Osteocyte (in vitro differentiated cells): ENCODE measurements at places on chromosomes 4 and X.

DNA sequence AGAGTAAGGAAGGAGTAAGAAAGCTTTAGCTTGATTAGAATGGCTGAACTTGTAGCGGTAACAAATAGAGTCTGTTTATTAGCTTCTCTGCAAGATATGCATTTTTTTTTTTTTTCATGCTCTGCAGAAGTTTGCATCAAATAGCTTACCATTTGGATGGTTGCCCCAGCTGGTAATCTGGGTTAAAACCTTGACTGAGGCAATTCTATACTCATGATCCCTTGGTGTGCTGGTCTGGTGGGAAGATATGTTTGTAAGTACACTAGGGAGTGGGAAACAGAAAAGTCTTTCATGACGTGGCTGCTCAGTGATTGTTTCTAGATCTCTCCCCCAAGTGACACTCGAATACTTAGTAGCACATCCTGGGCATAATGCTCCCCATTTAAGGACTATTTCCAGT, 32.1 kb downstream of the SEPTIN11 start:
- no peak for DNase-seq

- no peak for DNase-seq
Observed at GRCh38 chr4:187480146-187481145, 515.1 kb upstream of the ZFP42 start.

GRCh38 chrX:2387614-2388239, 113.0 kb downstream of the DHRSX start:
- DNase-seq: no peak

DNA sequence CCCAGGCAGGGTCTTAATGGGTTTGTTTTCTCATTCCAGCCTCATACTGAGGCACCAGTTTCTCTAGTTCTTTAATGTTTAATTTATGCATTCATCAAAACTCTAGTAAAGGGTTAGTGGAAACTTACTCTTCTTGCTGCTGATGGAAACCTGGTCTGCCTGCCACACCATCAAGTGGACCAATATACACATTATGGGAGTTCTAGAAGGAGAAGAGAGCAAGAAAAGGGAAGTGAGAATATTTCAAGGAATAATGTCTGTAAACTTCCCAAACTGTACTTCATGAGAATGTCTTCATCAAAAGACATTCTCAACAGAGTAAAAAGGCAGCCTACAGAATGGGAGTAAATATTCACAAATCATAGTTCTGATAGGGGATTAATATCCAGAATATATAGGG, 20.9 kb upstream of the DHX15 start:
- DNase-seq: no peak

DNA sequence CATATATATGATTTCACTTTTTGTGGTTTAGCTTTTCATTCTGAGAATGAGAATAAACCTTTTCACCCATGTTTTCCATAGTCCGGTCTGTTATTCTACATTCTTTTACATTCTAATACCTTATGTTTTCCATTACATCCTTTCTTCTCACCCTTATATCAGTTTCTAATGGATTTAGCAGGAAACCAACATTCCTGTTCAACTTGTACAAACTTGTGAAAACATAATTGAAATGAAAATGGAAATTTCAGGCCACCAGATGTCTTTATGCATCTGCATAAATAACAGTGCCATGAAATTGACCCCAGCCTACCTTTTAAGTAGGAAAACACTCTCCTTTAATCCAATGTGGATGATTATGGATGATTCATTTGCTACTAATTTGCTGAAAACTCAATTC, 494.8 kb upstream of the ZFP42 start:
- no peak for DNase-seq

DNA sequence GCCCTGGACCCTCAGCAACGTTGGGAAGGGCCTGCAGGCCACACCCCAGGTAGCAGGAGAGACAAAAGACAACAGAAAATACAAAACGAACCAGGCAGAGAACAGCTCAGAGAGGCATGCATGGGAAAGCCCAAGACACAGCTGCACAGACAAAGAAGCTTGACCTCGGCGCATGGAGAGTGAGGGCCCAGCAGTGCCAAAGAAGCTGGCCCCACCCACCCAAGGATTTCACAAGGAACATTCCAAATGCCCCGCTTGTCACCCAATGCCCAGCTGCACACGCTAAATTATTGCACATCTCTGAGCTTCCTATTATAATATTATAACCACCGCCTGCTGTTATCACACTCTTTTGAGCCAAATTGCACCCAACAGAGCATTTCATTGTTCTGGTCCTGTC, 147.7 kb upstream of the TBL1X start:
- no peak for DNase-seq

GRCh38 chr4:65508168-65508567, 162.1 kb downstream of the EPHA5 start:
- no peak for DNase-seq

DNA sequence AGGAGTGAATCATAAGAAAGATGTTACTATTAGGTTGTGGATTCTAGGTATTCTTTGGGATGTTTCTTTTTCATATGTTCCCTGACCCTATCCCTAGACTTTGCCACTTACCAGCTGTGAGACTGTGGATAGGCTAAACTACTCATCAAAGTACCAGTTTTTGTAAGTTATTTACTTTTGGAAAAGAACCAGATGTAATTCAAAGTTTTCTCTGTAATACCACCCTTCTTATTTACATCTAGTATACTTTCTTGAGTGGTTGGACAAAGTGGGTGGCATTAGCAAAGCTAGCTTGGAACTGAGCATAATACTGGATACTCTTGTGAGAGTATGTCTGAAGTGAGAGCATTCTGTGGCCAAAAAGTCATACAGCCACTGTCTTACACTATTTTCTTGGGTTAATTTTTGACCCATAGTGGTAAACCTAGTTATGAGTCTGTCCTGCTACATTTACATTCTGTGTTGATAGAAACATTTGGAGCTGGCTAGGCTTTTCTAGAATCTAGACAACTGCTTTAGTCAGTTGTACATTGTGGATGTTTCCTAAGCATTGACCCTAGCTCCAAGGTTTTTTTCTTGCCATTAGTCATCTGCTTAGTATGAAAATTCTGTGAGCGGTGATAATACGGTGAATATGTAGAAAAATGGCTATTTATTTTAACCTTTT, 41.7 kb downstream of the KDM6A start:
- DNase-seq: no peak

- peak; percentile 90 for DNase-seq
Observed at GRCh38 chrX:54495814-54496516, at the start of gene FGD1. FGD1 (minus strand) TSS chrX:54496234; CDS start chrX:54495432, 802 bp downstream.

- no peak for DNase-seq
Observed at GRCh38 chr4:83272900-83273299, 11.7 kb downstream of the COQ2 start.

GRCh38 chrX:102339312-102340298, 92.6 kb downstream of the NXF2 start:
- peak; percentile 76 for DNase-seq

DNA sequence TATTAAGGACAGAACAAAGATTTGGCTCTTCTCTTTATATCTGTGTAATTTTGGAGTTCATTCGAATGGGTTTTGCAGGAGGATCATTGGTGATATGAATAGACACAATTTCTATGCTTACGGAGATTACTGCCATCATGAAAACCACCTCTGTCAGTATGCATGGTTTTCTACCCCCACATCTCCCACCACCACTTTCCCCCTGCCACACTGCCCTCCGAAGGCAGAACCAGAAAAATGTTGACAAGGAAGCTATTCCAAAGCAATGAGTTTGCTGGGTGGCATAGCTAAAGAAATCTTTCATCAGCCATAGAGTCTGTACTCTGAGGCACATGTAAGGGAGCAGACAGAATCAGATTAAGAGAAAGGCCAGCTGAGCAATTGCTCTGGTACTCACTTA, 567.3 kb upstream of the ACTRT1 start:
- no peak for DNase-seq

DNA sequence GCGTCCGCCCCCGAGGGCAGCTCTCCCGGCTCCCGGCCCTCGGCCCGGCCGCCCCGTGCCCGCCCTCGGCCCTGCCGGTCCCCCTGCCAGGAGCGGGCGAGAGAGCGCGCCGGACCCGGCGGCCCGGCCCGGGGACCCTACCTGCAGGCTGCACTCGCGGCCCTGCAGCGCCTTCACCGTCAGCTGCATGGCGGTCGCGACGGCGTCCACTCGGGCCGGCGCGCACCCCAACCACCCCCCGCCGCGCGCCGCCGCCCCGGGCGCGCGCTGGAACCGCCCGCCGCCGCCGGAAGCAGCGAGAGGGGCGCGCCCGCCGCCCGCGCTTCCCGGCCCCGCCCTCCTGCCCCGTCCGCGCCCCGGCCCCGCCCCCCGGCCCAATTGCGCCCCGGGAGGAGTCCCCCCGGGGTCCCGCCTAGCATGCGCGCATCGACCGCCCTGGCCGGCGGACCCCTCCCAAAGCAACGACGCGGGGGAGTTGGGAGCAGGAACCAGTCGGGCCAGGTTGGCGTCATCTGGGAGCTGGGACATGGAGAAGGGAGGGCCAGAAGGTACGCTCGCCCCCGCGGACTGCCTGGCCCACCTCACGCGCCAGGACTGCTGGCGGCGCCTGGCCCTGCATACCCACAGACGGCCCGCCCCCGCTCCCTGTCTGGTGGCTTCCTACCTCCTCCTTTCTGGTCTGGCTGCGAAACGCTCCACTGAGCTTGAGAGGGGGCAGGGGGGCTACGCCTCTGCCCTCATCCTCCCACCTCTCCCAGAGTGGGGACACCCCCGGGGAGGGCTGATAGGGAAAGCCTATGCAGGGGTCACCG, at the start of gene UBL4A:
UBL4A (minus strand) TSS at position 220 of the 812 bp plus-strand sequence; CDS start at position 189, 31 bp downstream.
- peak; percentile 86 for DNase-seq

- peak; percentile 88 for DNase-seq
Observed at GRCh38 chr4:144355811-144356757, 215.6 kb upstream of the GYPA start.

GRCh38 chr4:75512386-75513211, 1.6 kb downstream of the RCHY1 start:
- no peak for DNase-seq

- no peak for DNase-seq
Observed at GRCh38 chr4:108590776-108591175, 29.6 kb upstream of the RPL34 start.

GRCh38 chr4:36273276-36273675, 8.1 kb upstream of the DTHD1 start:
- DNase-seq: no peak

DNA sequence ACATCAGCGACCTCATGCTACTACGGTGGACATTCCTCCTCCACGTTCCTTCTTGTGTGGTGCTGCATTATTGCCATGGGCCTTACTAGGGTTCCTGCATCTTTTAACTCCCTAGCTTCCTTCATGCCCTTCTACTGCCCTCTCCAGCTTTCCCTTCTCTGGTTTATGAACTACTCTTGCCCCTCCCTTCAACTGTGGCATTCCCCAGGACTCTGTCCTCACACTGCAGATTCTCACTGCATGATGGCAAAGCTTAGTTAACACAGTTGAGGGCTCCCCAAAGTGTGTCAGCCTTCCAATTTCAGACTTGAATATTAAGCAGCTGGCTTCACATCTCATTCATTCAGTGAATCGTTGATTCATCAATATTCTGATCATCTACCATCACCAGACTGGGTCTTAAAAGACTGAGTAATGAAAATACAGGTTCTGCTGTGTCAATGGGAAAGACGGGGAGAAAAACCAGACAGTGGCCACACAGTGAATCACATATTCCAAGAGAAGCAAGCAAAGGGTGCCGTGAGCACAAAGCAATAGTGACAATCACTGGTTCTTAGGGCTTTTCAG, 53.0 kb downstream of the ZFX start:
- DNase-seq: no peak

- DNase-seq: no peak
Observed at GRCh38 chr4:115165503-115165902, 52.1 kb upstream of the NDST4 start.

- DNase-seq: no peak
Observed at GRCh38 chr4:185924458-185925044, 112.6 kb upstream of the SORBS2 start.

- no peak for DNase-seq
Observed at GRCh38 chrX:132999209-132999608, 40.8 kb upstream of the HS6ST2 start.

- DNase-seq: no peak
Observed at GRCh38 chr4:177483271-177483670, 41.0 kb upstream of the AGA start.

DNA sequence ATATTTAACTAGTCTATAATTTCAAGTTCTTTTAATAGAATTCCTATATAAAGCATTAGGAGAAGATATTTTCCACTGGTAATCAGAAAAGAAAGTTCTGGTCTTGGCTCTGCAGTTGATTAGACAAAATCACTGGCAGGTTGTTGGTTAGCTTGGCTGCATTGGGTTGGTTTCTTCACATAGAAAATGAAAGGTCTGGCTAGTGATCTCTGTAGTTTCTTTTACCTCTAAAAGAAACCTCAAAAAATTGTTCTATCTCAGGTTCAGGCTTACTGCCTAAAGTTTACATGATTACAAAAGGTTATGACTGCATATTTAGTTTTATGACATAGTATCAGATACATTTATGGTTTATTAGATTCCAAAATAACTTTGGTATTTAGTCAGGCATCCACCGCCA, 95.8 kb upstream of the NAP1L5 start:
- no peak for DNase-seq

DNA sequence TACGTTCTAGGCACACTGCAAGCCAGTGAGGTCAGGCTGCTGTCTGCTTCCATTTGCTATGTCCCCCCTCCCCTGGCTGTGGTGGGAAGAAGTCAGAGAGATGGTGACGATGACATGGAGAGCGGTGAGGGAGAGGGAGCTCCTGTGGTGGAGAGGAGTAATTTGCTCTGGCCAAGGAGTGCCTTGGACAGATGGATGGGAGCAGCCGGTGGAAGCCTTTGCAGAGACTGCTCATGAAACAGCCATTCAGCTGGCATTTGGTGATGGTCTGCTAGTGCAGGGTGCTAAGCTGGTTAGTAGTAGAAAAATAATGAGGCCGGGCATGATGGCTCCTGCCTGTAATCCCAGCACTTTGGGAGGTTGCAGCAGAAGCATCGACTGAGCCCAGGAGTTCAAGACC, 124.1 kb downstream of the FHDC1 start:
- no peak for DNase-seq

DNA sequence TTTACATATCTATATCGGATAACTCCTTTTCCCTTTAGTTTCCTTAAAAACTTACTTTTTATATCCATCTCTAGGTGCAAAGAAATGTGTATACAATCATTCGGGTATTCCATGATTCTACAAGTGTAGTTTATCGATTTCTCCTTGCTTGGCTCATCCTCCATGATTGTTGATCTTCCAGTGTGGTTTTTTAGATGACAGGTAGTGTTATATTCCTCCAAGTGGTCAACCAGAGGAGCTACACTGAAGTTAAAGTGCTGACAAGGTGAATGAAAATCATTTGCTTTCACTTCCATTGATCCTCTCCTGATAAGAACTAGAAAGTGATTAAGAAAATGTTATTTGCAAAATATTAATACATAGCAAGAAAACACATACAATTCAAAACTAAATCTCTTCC, 38.5 kb downstream of the TMEM156 start:
- no peak for DNase-seq

DNA sequence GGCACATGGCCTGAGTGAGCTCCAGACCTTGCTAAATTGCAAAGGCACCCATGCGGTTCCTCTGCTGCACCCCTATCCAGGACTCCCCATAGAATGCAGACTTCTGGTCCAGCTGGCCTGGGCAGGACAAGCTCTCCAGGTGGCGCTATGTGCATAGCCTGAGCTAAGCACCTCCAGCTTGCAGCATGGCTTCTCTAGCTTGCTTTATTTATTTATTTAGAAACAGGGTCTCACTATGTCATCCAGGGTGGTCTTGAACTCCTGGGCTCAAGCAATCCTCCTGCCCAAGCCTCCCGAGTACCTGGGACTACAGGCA, 5.5 kb upstream of the WFS1 start:
- no peak for DNase-seq
